ENCODE measurements at places on chromosomes 12 and 14.

GRCh38 chr12:59068436-59068835 is 148.1 kb upstream of the LRIG3 start:
- no peak for DNase-seq

- no peak for DNase-seq
Measured at GRCh38 chr12:42608196-42608825, 18.8 kb upstream of the PRICKLE1 start.

- no peak for DNase-seq
Measured at GRCh38 chr12:52631676-52632459, 13.5 kb upstream of the KRT73 start.

DNA sequence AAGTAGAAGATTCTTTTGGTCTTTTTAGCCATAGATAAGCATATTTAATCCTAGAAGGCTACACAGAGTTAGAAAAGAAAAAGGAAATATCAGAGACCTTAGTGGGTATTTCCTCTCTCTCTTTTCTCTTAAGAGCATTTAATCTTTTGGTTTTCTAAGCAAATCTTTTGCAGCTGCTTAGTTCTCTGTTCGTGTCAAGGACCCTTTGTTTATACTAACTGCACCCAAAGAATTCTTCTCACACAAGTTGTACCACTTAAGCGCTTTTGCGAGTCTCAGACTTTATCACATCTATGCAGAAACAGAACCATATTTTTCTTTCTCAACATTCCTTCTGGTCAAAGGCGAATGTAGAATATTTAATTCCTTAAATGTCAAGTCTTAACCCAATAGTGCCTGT is 17.9 kb upstream of the NID2 start:
- DNase-seq = no peak

Measured in CMK (cell line).